Stimulated activated CD4-positive, alpha-beta T cell treated with anti-CD3 and anti-CD28 coated beads, TNF-alpha, amount 100 ng/mL, for 1 hour (primary cell): ENCODE measurements at places on chromosomes 4 and X.

GRCh38 chrX:46326161-46326560 is 219.1 kb downstream of the ZNF674 start:
- DNase-seq: no peak

DNA sequence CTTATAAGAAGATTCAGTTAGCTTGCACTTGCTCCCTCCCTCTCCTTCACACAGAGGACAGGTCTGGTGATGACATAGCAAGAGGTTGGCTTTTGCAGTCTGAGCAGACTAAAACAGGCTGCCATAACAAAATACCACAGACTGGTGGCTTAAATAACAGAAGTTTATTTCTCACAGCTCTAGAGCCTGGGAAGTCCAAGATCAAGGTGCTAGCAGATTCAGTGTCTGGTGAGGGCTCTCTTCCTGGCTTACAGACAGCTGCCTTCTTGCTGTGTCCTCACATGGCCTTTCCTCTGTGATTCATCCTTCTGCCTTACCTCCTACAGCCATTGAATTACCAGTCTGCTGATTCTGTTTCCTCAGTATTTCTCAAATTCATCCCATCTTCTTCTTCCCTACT is 13.1 kb downstream of the RP2 start:
- no peak for DNase-seq

DNA sequence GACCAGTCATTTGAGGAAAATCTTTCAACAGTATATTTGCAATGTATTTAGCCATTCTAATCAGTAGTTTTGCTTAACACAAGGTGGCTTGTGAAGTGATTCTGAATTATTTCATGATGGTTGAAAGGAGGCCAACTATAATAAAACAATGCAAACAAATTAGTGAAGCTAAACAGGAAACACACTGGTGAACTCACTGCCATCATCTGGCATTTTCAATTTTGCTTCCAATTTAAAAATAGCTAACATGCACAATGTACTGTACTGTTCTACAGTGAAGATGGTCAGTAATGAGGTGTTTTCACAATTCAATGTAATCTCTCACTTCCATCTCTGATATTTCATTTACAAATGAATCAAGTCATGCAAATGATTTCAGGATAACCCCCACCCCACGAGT is 31.1 kb downstream of the PGRMC2 start:
- DNase-seq: no peak

DNA sequence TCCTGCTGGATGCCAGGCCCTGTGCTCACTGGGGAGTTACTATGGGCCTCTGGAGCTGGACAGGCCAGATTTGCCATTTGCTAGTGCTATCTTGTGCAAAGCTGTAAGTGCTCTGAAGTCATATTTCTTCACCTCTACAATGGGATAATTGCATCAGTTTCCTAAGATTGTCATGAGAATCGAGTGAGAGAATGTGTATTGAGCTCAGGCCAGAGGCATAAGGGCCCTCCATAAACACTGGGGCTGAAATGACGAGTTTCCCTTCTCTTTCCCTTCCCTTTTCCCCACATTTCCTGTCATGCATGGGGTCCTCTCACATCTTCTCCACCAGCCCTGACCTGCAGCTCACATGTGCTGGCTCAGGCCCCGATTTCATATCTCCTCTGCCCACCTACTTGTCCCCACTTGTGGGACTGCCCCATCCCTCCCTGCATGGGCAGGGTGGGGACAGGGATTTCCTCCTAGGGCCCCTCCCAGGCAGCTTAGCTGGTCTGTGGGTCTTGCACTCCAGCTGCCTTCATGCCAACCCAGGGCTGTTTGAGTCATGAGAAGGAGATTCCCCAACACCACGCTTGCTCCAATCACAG is 358.8 kb downstream of the MID1IP1 start:
- no peak for DNase-seq

DNA sequence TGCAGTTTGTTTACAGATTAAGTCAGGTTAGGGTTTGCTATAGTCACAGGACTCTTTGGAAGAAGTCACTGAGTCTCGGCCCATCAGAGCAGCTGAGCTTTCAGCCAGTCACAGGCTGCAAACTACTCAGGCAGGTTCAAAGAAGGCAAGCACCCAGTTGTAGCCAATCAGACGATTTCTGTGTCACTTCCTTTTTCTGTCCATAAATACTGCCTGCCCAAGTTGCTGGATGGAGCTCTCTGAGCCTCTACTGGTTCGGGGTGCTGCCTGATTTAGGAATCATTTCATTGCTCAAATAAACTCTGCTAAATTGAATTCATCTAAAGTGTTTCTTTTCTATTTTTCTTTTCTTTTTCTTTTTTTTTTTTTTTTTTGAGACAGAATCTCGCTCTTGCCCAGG is 7.3 kb upstream of the SH3BP2 start:
- no peak for DNase-seq

GRCh38 chrX:32116047-32116446 is 1044.2 kb upstream of the FTHL17 start:
- DNase-seq: no peak

DNA sequence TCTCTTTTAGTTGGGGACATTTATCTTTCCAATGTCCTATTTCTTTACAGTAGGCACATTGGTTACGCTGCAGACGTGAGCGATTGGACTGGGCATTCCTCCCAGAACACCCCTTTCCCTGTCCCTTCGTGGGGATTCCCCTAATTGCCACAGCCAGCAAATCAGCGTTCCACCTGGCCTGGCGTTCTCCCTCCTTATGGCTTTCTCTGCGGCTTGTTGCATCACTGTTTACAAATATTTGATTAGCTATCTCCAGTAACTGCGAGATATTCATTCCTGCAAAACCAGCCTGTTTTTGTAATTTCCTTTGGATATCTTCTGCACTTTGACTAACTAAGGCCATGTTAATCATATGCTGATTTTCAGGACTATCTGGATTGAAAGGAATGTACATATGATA is 202.5 kb upstream of the KLF8 start:
- no peak for DNase-seq

DNA sequence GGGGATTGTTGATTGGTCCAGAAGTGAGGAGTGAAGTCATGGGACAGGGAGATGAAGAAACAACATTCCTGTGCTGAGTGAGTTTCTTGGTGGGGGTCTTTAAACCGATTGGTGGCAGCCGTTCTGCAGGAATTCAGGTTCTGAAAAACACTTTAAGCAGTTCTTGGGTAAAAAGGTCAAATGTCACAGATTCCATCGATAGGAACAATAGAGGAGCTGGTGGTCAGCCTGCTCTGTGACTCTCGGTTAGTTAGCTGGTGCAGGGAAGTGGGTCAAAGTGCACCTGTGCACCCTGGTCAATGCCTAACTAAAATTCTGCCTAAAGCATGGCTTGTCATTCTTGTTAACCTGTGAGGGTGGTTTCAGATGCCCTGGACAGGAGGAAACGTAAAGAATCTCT is 34.6 kb upstream of the MGST2 start:
- DNase-seq: no peak

DNA sequence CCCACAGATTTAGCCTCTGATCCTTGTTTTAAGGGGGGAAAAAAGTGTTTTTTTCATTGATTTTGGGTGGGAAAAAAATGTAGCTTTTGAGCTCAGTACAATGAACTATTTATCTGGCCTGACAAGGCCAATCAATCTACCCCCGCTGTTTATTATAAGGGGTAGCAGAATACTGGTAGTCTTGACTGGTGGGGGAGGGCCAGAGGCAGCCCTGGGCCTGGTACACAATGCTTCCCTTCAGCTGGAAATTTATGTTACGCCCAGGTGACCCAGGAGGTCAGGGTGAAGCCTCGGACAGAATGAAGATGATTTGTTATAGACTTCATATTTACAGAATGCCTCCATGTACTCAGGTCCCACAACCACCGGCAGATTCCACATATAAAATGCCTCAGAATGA is 143.2 kb downstream of the SH3KBP1 start:
- DNase-seq: no peak

DNA sequence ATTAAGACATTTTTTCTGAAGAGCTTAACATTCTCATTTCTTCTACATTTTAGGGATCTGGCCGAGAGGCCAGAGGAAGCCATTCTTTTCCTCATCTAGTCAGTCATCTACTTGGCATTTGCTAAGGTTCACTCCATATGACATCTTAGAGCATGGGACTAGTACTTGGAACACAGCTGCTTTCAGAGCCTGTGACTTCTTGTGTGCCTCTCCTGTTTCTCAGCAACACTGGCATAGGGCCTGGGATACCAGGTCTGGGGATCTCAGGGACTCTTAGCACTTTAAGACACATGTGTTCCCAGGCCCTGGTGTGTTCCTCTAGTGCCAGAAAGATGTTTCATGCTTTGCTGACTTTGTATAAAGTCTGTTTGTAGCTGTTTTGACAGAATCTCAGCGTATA is 7.3 kb downstream of the PLP1 start:
- no peak for DNase-seq

DNA sequence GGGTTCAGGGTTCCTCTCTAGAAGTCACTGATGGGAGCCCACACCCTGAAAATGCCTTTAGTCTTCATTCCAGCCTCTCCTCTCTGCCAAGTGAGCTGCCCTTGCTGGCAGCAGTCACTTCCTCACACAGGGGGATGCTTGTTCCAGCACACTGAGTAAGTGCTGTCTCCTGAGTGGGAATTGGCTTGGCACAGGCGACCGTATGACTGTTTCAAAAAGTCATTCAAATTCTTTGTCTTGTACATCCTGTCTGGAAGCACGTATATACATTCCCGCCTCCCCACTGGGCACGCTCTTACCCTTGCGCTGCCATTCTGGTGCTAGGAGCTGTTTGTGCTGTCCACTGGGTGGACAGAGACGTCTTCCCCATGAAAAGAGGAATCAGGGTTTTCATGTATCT is 40.2 kb upstream of the CD99 start:
- DNase-seq: no peak

- DNase-seq: no peak
These were observed 249.2 kb downstream of the COL25A1 start for GRCh38 chr4:109053257-109053656.

DNA sequence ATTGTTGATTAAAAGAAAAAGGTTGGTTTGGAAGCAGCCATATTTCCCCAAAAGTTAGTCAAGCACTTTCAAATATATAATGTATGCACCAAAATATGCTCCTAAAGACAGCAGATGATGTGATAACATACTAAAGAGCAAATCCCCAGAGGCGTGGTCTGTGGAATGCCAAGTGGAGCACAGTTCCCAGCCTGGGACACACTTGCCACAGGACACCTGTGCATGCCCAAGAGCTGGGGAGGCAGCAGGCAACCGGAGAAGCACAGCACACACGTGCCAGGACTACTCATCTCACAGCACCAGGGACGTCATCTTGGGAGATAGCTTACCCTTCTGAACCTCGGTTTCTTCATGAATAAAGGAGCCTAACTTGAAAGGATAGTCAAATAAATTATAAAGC is 12.5 kb downstream of the STX18 start:
- no peak for DNase-seq

DNA sequence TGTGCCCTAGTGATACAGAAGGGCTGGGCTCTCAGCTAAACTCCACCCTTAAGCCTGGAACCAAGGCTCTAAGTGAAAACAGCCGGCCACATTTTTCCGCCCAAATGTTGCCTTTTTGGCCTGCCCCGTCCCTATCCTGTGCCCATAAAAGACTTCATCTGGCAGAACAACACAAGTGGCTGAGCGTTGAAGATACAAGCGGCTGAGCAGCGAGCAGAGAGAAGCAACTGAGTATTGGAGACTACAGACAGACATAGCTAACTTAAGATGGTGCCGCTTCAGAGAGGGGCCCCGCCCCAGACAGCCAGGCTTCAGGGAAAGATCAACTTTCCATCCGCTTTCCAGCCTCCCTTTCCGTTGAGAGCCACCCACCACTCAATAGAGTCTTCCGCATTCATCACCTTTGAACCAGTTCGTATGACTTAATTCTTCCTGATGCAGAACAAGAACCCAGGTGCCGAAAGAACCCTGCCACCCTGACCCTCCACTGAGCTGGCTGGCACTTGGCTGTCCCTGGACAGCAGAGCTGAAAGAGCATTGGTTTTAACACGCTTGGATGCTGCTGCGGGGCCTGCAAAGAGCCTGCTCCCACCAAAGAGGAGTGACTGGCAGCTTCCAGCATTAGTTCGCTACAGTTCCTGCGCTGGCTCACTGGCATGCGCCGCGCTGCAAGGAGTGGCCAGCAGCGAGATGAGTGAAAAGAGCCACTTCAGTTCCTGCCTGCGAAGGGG is 853.2 kb upstream of the INTU start:
- no peak for DNase-seq

DNA sequence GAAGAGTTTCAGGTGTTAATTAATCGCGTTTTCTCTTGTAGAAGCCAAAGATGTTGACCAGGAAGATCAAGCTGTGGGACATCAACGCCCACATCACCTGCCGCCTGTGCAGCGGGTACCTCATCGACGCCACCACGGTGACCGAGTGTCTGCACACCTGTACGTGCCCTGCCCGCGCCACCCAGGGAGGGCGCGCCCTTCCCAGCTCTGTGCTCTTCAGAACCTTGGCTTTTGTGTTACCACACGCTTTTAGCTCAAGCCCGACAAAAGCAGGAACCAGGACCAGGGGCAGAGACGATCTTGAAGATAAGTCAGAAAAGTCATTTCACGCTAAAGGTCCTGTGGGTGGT is 28.0 kb downstream of the PCGF3 start:
- DNase-seq: no peak

DNA sequence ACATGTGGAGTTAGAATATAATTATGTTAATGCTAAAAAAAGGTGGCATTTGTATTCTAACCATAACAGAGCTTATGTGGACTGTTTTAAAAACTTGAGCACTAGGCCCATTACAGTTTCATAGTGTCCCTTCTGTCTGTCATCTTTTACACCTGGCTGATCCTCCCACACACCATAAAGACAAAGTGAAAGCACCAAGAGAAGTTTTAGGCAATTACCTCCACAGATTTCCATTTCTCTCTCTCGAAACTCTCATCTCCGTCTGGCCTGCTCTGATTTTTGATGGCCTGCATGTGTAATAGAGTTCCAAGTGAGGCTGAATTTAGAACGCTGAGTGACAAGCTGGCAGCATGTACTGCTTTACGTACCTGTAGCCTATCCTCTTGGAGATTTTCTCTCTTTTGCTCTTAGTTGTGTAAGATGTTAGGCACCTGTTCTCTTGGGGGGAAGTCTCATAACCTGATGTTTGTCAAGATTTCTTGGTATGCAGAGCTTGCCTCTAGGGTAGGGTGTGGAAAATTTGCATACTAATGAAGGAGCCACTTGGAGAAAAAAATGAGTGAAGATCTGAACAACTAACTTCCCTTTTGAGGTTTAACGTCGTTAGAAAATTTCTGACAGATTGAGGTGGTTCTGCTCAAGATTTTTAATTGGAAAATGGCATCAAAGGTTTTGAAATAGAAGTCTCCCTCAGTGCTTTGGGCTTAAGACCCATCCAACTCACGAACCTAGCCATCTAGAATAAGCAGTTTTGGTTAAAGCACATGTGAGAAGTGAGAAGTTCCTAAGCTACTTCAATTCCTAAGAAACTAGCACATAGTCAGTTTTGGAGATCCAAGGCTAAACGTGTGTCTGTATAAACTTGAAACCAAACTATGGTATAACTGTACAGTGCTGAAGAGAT is 57.6 kb upstream of the RAP1GDS1 start:
- no peak for DNase-seq

DNA sequence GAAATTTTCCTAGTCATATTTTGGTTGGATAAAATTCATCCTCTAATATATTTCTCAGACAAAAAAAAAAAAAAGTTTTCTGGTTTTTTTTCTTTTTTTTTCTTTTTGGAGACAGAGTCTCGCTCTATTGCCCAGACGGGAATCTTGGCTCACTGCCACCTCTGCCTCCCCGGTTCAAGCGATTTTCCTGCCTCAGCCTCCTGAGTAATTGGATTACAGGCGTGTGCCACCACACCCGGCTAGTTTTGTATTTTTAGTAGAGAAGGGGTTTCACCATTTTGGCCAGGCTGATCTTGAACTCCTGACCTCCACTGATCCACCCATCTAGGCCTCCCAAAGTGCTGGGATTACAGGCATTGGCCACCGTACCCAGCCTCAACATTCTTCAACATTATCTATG is 432.7 kb upstream of the PABPC4L start:
- no peak for DNase-seq
